ENCODE measurements at places on chromosomes 6 and 20.

DNA sequence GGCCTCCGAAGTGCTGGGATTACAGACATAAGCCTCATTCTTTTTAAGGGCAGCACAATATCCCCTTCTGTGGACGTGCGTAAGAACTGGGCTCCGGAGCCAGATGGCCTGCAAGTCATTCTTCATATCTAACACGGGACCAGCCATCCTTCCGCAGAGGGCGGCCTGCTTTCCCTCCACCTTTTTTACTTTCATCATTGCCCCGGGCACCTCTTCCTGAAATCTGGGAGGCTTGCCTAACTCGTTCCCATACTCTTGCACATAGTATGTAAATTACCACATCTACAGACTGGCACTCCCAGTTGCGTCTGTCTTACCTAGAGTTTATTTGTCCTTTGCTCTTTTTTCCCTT is 29.9 kb upstream of the SLC23A2 start:
- no peak for DNase-seq

- peak; percentile 58 for DNase-seq
These were observed at the start of gene BICRAL for GRCh38 chr6:42781796-42782688. Gene BICRAL, plus strand, starts transcription at chr6:42782052. Its CDS starts 39,971 bp downstream, at chr6:42822023.

GRCh38 chr6:144053601-144054000 is 41.8 kb downstream of the SF3B5 start:
- no peak for DNase-seq

DNA sequence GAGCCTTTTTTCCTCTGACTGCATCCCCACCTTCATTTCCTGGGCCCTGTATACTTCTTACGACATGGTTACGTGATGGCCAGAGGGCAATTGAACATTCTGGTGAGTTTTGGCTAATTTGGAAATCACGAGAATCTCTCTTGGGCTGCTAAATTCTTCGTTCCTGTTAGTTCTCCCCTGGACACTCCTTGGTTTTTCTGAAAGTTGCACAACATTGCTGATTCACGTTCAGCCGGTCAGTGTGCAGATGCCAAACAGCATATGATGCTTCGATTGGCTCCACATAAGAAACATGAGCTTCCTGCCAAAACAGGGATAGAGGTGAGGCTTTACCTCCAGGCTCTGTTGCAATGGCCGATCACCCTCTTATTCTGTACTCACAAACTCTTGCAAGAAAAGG is 119.4 kb upstream of the LY86 start:
- DNase-seq, result peak; percentile 63

GRCh38 chr6:52576054-52576391 is 837 bp downstream of the TRAM2 start:
- DNase-seq, result no peak

DNA sequence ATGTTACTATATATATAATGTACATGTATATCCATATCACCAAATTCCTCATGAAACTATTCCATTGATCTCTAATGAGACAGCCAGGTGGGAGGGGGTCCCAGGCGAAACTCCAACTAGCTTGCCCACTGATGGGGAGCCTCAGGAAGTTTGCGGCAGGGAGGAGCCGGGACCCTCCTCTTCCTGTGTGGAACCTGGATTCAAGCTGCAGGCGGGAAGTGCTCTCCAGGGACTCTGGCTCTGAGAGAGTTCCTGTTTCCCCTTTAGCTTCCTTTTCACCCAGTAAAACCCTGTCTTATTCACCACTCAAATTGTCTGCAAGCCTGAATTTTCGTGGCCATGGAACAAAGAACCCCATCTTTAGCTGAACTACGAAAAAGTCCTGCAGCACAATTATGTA is 152.2 kb downstream of the OPN5 start:
- no peak for DNase-seq

GRCh38 chr20:53899351-53900167 is 170.8 kb downstream of the BCAS1 start:
- peak; percentile 87 for DNase-seq

GRCh38 chr6:5133943-5134342 is 48.8 kb downstream of the PPP1R3G start:
- DNase-seq, result no peak

GRCh38 chr20:47764154-47764733 is 21.0 kb downstream of the SULF2 start:
- DNase-seq, result no peak

DNA sequence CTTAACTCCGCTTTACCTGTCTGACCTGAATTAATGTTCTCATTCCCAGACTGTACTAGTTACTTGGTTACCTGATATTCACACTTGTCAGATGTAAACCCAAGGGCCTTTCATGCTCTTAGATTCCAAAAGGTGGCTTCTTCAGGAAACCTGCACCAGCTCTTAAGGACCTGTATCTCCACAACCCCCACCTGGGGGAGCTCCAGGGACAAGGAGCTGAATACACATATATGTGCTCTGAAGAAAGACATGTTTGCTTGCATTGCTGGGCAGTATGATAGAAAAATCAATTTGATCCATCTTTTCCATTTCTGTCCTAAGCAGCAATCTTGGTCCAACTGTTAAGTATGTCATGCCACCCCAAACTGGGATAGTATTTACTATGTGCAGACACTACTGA is 64.8 kb upstream of the POU3F2 start:
- peak; percentile 12 for DNase-seq

DNA sequence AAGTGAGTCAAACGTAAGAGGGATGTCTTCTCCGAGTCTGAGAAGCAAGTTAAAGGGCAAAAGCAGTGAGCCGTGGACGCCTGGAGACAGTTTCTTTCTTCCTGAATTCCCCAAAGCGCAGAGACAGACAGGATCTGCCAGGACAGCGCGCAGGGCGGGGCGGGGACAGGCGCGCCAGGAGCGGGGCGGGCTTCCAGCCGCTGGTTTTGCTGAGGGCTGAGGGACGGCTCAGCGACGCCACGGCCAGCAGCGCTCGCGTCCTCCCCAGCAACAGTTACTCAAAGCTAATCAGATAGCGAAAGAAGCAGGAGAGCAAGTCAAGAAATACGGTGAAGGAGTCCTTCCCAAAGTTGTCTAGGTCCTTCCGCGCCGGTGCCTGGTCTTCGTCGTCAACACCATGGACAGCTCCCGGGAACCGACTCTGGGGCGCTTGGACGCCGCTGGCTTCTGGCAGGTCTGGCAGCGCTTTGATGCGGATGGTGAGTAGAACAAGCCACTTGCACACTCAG is at the start of gene SCGN:
Gene SCGN (plus strand): TSS at position 209 of the 509 bp plus-strand sequence. CDS start 189 bp downstream, at position 398.
- DNase-seq, result no peak

DNA sequence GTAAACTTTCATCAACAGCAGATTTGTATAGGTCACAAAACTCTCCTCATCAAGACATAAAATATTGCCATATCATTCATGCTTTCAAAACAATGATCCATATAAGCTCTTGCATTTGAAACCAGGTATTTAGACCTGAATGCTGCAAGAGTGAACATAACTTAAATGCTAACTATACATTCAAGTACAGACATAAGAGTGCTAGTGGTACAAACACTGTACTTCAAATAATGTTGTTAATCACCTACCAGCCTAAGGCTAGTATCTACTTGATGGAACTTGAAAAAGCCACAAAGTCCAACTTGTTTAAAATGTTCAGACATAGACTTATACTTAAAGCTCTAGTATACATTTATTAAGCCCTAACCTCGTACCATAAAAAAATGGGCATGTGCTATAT is 16.0 kb upstream of the GSTA2 start:
- DNase-seq, result no peak

DNA sequence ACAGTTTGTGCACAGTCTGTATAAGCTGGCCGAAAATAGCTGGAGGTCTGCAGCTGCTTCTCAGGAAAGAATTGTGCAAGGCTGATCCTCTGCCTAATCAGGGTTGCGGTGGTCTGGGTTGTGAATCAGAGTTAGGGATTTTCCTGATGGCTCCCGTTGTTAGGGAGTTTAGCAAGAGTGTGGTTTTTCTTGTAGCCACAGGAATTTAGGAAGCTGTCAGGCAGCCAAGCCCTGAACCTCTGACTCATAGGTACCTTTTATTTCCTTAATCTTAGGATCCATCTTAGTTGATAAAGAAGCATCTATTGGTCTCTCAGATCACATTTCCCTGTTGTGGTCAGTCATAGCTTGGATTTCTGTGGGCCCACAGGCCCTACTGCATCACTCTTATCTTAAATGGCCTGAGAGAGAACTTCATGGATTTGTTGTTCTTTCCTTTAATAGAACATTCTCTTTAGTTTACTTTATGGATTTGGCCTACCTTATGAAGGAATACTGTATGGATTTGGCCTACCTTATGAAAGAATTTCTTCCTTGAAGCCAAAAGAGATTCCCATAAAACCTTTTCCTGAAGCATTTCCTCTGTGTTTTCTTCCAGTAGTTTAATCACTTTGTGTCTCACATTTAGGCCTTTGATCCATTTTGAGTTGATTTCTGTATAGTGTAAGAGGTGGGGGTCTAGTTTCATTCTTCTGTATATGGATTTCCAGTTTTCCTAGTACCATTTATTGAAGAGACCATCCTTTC is 10.3 kb downstream of the KIF25 start:
- peak; percentile 98 for DNase-seq

- DNase-seq, result no peak
These were observed 24.6 kb downstream of the TBXT start for GRCh38 chr6:166143011-166143410.

GRCh38 chr20:10347086-10347880 is 86.7 kb downstream of the MKKS start:
- DNase-seq, result no peak

DNA sequence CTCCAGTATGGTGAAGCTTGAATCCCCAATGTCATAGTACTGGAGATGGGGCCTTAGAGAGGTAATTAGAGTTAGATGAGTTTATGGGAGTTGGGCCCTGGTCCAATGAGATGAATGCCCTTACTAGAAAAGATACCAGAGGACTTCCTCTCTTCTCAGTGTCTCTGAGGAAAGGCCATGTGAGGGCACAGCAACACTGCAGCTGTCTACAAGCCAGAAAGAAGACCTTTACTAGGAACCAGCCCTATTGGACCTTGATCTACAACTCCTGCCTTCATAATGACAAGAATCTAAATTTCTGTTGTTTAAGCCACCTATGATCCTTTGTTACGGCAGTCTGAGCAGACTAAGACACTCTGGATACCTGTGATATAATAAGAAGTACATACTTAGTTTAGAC is 31.4 kb upstream of the AKAP7 start:
- DNase-seq, result no peak

DNA sequence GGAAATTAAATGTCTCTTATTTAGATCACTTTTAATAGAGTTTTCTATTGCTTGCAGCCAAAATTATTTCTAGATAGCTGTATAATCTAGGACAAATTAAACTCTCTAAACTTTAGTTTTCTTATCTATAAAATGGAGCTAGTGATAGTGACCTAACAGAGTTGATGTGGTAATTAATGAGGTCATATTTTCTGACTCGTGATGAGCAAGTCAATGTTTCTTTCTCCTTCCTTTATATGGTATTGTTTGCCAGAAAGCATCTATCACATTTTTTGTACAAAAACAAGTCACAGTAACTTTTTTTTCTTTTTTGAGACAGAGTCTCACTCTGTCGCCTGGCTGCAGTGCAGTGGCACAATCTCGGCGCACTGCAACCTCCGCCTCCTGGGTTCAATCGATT is 267.7 kb downstream of the FARS2 start:
- no peak for DNase-seq

Measured in NCI-H226 (cell line).